G401 (cell line): ENCODE measurements at places on chromosomes 6 and 20.

GRCh38 chr6:23728707-23729106 lies 397.3 kb upstream of the NRSN1 start:
- DNase-seq, result no peak

DNA sequence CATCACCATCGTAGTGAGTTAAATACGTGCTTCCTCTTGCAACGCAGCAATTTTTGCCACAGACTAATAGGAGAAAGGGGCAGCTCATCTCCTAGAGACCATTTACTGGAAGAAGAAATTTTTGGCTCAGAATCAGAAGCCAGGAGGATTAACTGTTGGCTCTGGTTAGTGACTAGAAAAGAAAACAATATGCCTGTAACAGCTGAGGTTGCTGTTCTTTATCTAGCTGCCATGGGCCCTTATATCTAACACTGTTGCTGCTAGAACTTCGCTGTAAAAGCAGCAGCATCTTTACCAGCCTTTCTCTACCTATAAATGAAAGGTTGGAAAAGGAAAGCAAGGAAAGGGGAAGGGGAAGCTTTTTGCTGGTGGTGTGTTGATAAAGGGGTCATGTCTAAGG lies 65.9 kb downstream of the FAM135A start:
- peak; percentile 84 for DNase-seq

- DNase-seq, result peak; percentile 52
These were observed 162.2 kb downstream of the TBXT start for GRCh38 chr6:166005401-166005943.

DNA sequence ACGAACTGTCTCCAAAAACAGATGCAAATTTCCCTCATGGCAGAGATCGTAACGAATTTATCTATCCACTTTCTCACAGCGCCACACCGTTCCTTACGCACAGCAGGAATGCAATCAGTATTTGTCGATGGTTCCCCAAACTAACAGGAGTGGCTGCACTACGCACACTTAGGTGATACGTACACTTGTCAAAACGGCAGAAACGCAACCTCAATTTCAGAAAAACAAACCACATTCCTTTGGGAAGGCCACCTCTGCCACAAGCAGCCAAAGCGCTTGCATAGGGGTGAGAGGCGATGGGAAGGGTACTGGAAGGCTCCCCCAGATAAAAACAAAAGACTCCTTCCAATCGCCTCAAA lies 638 bp downstream of the MDN1 start:
- DNase-seq, result no peak

DNA sequence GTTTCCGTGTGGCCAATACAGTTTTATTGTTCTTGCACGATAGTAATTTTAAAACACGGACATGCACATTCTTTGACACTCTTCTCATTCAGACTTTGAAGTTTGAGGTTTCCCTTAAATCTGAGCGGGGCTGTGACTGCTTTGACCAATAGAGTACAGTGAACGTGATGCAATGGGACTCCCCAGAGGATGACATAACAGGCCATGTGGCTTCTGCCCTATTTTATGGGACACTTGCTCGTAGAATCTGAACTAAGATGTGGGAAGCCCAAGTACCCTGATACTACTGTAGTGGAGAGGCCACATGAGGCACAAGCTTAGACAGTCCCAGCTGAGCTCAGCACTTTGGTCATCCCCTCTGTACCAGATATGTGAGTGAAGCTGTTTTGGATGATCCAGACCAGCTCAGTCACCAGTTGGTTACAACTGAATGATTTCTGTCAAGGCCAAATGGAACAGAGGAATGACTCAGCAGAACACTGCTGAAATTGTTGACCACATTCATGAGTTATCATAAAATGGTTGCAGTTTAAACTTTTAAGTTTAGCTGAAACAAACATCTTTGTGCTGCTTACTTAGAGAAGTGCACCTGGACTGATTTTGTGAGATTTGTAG lies 279.4 kb downstream of the RFPL4B start:
- no peak for DNase-seq

DNA sequence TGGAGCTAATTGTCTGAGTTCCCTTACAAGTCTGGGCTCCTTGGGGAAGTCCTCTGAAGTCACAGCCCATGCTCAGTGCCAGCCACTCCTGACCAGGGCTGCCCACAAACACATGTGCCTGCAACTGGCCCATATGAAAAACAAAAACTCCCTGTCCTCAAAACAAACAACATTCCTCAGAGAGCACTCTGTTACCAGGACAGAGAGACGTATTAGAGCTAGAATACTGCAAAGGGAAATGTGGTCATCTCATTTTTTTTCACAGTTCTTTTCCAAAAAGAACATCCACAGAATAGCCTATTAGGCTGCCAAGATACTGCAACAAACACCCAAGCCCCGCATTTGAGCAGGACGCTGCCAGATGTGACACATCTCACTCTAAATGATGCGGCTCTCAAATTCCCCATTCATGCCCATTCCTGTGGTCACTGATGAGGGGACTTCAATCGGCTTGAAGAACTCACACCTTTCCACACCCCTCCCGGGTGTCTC lies 71.1 kb downstream of the SLC22A23 start:
- peak; percentile 27 for DNase-seq

GRCh38 chr20:50020288-50020687 lies 37.5 kb downstream of the SNAI1 start:
- no peak for DNase-seq

DNA sequence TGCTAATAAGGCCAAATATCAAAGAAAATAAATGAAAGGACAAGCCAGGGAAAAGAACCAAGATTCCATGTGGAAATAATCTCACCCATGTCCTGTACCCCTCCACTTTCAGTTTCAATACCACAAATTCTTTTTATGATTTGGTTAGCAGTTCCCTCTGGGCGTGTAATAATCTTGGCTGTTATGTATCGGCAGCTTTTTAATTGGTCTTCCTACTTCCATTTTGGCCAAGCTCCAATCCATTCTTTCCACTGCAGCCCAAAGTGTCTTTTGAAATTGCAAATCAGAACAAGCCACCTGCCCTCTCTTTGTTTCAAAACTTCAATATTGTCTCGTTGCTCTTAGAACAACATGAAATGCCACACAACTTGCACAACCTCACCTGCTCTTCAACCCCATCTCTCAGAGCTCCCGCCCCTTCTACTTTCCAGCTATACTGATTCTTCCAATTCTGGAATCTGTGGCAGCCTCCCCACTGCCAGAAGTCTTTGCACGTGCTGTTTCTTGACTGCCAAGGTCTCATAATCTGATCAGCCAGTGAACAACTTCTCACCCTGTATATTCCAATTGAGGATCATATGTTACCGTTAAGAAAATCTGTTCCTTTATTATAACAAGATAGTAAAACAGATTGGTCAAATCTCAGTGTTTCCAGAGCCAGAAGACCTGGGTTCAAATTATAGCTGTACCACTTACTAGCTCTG lies 354.5 kb downstream of the CBLN4 start:
- no peak for DNase-seq

GRCh38 chr20:3471397-3472021 lies 691 bp downstream of the ATRN start:
- no peak for DNase-seq

GRCh38 chr6:160534050-160534696 lies 129.9 kb downstream of the LPA start:
- DNase-seq, result peak; percentile 49

DNA sequence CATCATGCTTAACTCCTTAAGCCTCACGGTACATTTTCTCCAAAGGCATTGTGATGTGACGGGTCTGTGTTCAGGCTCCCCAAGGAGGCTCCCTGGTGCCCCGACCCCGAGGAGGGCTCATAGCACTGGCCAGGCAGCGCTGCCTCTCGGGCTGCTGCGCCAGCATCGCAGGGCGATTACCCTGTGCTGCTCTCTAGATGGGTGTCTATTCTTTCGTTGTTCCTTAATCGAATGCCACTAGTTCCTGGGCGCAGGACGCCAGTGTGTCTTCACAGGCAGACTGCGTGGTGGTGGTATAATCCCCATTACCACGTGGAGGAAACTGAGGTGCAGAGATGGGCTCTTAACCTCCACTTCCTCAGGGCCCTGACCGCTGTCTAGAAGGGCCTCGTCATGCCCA lies 267.4 kb downstream of the CDH4 start:
- DNase-seq, result no peak

GRCh38 chr6:83083476-83083875 lies 16.0 kb downstream of the DOP1A start:
- no peak for DNase-seq

GRCh38 chr20:48827855-48828733 lies at the start of gene PREX1:
Gene PREX1 (minus strand): TSS chr20:48827999. CDS start chr20:48827860, 139 bp downstream.
- DNase-seq, result no peak

DNA sequence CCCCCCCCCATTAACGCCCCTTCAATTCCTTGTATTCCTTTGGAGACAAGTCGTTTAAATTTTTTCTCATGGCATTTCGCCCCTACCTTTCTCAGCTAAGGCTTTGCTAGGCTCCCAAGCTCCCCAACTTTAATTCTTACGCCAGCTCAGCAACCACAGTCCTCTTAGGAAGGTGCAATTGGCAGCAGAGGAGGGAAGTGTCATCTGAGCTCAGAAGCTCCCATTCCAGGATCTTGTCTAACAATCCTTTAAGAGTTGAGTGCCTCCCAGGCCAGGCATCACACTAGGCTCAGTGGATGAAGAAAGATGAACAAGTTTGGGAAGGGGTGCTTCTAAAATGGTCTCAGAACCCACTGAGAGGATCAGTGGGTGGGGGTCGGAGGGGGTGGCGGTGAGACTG lies 131.2 kb upstream of the AKAP12 start:
- DNase-seq, result no peak

GRCh38 chr6:125791151-125791819 lies 525 bp downstream of the NCOA7 start:
- DNase-seq, result peak; percentile 84

- no peak for DNase-seq
These were observed 40.2 kb upstream of the LRFN2 start for GRCh38 chr6:40627316-40627715.

DNA sequence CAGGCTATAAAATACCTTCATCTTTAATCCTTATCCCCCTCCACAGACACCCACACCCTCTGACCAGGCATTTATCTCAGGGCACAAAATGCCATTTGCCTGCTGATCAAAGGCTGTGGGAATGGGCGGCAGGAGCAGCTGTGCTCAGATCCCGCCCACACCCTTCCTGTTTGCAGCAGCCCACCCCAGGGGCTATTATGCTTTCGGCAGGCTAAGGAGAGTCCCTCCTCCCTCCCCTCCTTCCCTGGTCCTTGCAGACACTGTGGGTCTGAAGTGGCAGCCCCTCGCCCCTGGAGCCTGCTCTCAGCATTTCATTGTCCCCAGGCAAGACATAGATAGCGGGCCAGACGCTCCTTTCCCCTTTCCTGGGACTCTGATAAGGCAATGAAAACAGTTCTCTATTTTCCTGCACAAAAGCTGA lies 220.8 kb upstream of the HEY2 start:
- no peak for DNase-seq

GRCh38 chr20:38748861-38749149 lies 545 bp downstream of the ACTR5 start:
- DNase-seq, result peak; percentile 56

DNA sequence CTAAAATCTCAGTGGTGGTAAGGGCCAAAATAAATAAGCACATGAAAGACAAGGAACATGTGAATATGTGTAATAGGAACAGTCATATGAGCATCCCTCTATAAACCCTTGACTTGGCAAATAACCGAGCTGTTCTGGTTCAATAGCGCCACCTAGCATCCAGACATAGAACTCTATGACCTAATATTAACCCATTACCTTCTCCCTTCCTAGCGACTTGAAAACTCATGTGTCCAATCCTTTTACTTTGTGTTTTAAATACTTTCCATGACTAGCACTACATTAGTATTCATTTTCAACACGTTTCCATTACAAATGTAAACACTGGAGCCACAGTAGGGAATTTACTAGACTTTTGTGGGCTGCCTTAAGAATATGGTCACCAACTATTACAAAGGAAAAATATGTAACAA lies 279.7 kb downstream of the UST start:
- peak; percentile 41 for DNase-seq

GRCh38 chr6:35495258-35496035 lies 1.4 kb downstream of the TEAD3 start:
- DNase-seq, result no peak

GRCh38 chr20:46786566-46786965 lies 77.1 kb downstream of the SLC2A10 start:
- no peak for DNase-seq

- no peak for DNase-seq
These were observed 44.0 kb downstream of the LRFN2 start for GRCh38 chr6:40543146-40543545.

DNA sequence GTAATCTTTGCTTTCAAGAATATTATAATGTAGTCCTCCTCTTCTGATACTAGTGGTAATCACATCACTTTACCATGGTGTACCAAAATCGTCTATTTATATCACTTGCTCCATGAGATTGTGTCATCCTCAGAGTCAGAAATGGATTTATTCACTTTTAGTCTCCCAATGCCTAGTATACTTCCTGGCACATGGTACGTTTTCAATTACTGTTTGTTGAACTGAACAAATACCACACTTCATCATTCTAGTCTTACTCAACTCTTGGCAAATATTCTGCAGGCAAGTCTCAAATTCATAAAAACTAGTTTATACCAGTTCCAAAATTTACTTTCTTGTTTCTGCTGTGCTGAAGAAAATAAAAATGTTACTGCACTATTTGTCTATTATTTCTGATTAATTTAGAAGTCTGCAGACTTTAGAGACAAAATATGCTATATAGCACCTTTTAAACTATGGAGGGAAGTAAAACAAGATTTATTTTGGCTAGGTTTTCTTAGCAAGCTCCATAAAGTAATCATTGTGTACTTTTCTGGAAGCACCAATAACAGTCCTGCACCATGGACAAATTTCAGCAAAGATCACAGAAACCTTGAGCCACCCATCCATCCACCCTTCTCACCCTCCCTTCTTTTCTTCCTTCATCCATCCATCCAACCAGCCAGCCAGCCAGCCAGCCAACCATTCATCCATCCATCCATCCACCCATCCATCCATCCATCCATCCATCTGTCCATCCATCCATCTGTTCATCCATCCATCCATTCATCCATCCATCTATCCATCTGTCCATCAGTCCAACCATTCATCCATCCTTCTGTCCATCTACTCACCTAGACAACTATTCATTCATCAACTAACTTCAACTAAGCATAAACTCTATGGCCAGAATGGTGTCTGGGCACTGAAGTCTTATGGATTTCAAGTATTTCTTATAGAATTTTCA lies 102.1 kb upstream of the STMND1 start:
- DNase-seq, result no peak

DNA sequence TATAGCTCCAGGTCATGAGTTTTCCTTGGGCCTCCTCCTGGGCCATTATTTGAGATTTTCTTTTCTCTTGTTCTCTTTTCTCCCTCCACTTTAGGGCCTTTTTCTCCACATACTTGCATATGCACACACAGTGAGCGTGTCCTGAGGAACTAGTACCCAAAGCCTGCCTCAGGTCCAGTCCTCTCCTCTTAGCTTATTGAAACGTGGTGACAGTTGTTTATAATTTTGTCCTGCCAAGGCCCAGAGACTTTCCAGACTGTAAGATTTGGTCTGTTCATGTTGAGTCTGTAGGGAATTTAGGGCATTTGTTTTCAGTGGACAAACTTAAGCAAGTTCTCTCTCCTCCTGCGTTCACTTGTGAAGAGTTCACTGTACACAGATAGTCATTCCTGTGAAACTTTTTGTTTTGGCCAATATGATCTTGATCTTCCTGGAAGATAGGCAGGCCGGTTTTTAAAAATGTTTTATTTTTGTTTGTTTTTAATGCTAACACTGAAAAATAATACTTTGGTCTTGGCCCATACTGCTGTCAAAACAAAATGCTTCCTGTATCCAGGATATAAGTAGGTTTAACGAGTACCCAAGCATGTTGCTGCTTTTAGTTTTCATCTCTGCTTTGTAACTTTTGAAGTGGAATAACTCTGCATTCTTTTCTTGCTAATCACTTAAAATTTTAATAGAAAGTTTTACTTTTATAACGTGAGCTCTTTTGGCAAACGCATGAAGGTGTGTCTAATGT lies 20.7 kb downstream of the LRRC1 start:
- DNase-seq, result no peak

GRCh38 chr6:72913797-72914196 lies 291.9 kb downstream of the KCNQ5 start:
- no peak for DNase-seq
